Activated T-helper 17 cell treated with anti-CD3 and anti-CD28 coated beads, Interleukin-2, amount 50 U/mL, for 72 hours (primary cell): ENCODE measurements at places on chromosomes 6 and 20.

DNA sequence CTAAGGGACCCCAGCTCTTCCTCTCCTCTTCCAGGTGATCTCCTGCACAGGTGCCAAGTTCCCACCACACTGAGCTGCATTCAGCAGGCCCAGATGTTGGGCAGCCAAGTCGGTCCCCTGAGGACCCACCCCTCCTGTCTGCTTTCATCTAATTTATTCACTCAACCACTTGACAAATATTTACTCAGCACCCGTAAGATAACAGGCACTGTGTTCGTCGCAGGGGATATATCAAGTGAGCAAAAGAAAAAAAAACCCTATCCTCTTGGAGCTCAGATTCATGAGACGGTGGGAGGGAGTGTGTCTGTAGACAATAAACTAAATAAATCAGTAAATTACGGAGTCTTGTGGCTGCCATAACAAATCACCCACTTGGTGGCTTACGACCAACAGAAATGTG lies 143.6 kb downstream of the MRPL14 start:
- H3K27me3 ChIP-seq = no peaks in the 10 kb centered on the region
- H3K4me1 ChIP-seq = no peaks in the 10 kb centered on the region
- no peak overlapping the region for H3K4me3 ChIP-seq
- no peak for ATAC-seq

DNA sequence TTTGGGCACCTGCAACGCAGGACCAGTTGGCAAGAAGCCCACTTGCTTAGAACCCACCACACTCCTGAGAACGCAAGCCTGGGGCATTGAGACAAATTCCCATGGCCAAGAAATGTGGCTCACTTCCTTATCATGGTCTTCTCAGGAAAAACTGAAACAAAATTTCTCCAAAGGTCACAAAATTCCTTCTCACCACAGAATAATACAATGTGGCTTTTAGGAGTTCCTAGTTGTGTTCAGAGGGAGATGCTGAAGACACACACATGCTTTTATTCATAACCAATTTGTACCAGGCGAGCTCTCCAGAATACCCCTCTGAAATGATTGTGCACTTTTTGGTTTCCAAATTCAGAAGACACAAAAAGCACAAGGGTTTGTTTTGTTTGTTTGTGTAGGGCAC lies 31.6 kb downstream of the ADTRP start:
- no peak for ATAC-seq
- H3K4me3 ChIP-seq = no peak overlapping the region
- H3K4me1 ChIP-seq = peaks cover 2% of the 10 kb centered on the region
- no peak overlapping the region for H3K27ac ChIP-seq
- H3K36me3 ChIP-seq = no peaks in the 10 kb centered on the region

DNA sequence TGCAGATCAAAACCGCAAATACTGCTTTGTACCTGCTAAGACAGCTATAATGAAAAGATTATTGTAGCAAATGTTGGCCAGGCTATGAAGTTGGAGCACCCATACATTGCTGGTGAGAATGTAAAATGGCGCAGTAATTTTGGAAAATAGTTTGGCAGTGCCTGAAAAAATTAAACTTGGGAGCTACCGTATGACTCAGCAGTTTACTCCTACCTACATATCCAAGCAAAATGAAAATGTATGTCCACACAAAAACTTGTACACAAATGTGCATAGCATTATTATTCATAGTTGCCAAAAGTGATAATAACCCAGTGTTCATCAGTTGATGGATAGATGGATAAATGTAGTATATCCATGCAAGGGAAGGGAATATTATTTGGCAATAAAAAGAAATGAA lies 13.3 kb downstream of the DSTN start:
- ATAC-seq = no peak
- no peaks in the 10 kb centered on the region for H3K36me3 ChIP-seq
- H3K27ac ChIP-seq = no peak overlapping the region

DNA sequence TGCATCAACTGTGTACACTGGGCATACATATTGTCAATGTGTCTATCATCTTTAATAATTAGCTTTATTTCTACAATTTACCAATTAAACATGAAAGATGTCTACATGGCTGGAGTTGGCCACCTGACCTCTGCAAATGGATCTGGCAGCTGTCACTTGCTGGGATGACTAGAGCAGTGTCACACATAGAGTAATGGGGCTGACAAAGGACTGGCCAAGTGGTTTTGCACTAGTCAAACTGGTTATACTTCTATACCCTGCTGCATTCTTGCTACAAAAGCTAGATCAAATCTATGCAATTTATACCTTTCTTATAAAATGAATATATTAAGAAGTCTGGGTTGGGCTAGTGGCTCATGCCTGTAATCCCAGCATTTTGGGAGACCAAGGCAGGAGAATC lies 99.3 kb downstream of the SESN1 start:
- no peak for ATAC-seq
- H3K4me1 ChIP-seq = no peaks in the 10 kb centered on the region
- peaks cover 95% of the 10 kb centered on the region for H3K36me3 ChIP-seq
- no peak overlapping the region for H3K4me3 ChIP-seq
- H3K27me3 ChIP-seq = no peaks in the 10 kb centered on the region
- no peak overlapping the region for H3K27ac ChIP-seq

DNA sequence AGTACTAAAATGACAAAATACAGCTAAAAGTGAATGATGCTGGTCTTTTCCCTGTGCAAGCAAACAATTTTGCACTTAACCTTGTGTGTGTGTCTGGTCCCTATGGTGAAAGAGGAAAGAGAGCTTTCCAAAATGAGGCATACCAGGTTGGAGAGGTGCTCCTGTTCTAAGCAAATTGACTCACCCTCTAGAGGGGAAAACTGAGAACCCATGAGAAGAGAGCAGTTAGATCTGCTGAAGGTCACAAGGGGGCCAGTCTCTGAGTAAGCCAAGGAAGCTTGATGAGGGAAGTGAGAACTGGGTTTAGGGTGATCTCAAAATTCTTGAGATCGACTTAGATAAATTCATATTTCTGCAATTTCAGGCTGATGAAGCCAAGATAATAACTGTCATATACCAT lies 157.5 kb upstream of the TBX18 start:
- no peak overlapping the region for H3K27ac ChIP-seq
- H3K4me3 ChIP-seq = no peak overlapping the region
- H3K27me3 ChIP-seq = no peaks in the 10 kb centered on the region
- no peaks in the 10 kb centered on the region for H3K4me1 ChIP-seq

GRCh38 chr6:103011605-103012004 lies 1618.1 kb downstream of the GRIK2 start:
- ATAC-seq = no peak
- no peaks in the 10 kb centered on the region for H3K27me3 ChIP-seq
- H3K4me1 ChIP-seq = no peaks in the 10 kb centered on the region
- no peak overlapping the region for H3K4me3 ChIP-seq
- no peak overlapping the region for H3K27ac ChIP-seq

GRCh38 chr6:53752856-53753255 lies 41.9 kb upstream of the LRRC1 start:
- ATAC-seq = no peak
- H3K4me3 ChIP-seq = no peak overlapping the region
- H3K27me3 ChIP-seq = no peaks in the 10 kb centered on the region
- no peaks in the 10 kb centered on the region for H3K36me3 ChIP-seq
- no peaks in the 10 kb centered on the region for H3K4me1 ChIP-seq

DNA sequence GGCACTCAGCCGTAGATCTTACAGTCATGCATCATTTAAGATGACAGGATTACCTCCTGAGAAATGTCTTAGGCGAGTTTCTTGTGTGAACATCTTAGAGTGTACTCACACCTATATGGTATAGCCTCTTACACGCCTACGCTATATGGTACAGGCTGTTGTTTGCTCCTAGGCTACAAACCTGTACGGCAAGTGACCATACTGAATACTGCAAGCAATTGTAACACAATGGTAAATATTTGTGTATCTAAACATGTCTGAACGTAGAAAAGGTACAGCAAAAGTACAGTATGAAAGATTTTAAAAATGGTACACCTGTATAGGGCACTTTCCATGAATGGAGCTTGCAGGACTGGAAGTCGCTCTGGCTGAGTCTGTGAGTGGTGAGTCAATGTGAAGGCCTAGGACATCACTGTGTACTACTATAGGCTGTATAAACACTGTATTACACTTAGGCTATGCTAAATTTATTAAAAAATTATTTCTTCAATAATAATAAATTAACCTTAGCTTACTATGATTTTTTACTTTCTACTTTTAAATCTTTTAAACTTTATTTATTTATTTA lies 541 bp upstream of the IL20RA start:
- H3K27ac ChIP-seq = no peak overlapping the region
- H3K4me1 ChIP-seq = no peaks in the 10 kb centered on the region
- H3K36me3 ChIP-seq = no peaks in the 10 kb centered on the region
- no peak for ATAC-seq

GRCh38 chr6:125073071-125073470 lies 80.5 kb upstream of the TPD52L1 start:
- H3K36me3 ChIP-seq = no peaks in the 10 kb centered on the region
- ATAC-seq = no peak
- no peak overlapping the region for H3K4me3 ChIP-seq

DNA sequence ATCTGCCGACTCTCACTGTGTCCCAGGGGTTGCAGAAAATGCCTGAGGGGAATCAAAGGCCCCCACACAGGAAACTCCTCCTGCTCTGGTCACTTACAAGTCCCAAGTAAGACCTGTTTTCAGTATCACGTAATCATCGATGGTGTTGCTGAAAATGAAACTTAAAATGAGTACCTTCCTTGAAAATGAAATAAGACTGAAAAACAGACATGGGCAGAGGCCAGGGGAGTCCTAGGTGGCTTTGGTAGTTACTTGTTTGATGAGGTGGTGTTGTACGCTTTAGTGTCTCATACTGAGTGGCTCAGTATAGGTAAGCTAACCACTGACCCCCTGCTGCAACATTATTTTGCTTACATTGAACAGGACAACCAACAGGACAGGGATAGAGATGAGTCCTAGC lies 43.0 kb upstream of the SYNCRIP start:
- H3K4me1 ChIP-seq = no peaks in the 10 kb centered on the region
- no peak overlapping the region for H3K27ac ChIP-seq
- no peaks in the 10 kb centered on the region for H3K36me3 ChIP-seq

GRCh38 chr6:39268721-39269120 lies 39.4 kb upstream of the KCNK5 start:
- no peaks in the 10 kb centered on the region for H3K36me3 ChIP-seq
- H3K27ac ChIP-seq = no peak overlapping the region
- H3K4me3 ChIP-seq = no peak overlapping the region
- no peaks in the 10 kb centered on the region for H3K4me1 ChIP-seq

GRCh38 chr20:61049684-61050083 lies 202.4 kb upstream of the CDH4 start:
- H3K27me3 ChIP-seq = no peaks in the 10 kb centered on the region
- no peaks in the 10 kb centered on the region for H3K36me3 ChIP-seq
- no peak overlapping the region for H3K27ac ChIP-seq
